ENCODE measurements at places on chromosomes 12 and 14.
A peak's percentile ranks its signal among the peaks of the same experiment; 100 is the strongest.

DNA sequence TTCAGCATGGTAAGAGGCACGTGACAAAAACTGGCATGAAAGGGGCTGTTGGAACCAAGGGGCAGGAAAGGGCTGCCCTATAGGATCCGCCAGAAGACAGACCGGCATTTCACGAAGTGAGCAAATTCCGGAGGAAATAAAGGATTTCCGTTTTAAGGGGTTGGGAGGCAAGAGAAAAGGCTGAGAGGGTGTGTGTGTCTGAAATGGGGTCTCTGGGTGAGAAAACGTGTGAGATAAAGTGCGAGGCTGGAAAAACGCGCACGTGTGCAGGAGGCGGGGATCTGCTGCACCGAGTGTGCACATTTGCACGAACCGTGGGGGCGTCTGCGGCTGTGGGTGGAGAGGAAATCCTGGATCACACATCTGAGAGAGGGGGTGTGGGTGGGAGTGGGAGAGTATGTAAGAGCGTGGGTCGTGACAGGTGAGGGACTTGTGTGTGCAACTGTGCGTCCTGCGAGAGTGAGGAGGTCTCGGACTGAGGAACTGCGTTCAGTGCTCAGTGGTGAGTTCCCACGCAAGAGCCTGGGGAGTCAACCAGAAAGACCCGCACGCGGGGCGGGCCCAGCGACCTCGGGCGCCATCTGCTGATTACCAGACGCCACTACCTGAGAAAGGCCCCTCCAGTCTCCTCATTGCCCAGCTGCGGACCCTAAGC lies 37.0 kb upstream of the P2RX7 start:
- DNase-seq: peak; percentile 81

- no peak for DNase-seq
These were observed 154.7 kb downstream of the DACT1 start for GRCh38 chr14:58792416-58792815.

DNA sequence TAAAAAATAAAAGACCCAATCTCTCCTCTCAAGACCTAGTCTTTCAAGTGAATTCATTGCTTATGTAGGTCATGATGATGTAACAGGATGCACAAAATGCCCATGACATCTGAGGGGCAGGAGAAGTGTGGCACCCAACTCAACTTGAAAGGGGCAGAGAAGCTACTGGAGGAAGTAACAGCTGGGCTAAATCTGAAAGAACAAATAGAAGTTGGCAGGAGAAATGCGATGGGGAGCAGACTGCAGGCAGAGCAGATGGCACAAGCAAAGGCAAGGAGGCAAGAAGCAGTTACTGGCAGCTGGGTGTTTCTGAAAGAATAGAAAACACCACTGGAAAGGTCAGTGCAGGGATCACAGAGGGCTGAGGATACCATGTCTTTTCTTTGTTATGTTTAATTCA lies 14.6 kb downstream of the SLC38A4 start:
- DNase-seq: no peak

- DNase-seq: no peak
These were observed 14.0 kb upstream of the RIPK3 start for GRCh38 chr14:24353559-24354481.

DNA sequence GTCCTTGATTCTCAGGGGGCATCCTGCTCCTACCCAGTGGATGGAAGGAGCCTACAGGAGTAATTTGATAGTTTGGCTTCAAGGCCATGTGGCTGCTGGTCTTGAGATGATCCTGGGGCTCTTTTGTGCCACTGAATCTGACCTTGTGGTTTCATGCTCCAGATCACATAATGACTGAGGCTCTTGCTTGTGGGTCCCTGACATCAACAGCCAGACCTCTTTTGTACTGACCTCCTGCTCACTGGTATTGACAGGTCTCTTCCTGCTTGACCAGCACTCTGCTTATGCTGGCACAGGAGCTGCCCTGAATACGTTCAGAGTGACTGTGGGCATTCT lies 23.2 kb upstream of the JPH4 start:
- no peak for DNase-seq

DNA sequence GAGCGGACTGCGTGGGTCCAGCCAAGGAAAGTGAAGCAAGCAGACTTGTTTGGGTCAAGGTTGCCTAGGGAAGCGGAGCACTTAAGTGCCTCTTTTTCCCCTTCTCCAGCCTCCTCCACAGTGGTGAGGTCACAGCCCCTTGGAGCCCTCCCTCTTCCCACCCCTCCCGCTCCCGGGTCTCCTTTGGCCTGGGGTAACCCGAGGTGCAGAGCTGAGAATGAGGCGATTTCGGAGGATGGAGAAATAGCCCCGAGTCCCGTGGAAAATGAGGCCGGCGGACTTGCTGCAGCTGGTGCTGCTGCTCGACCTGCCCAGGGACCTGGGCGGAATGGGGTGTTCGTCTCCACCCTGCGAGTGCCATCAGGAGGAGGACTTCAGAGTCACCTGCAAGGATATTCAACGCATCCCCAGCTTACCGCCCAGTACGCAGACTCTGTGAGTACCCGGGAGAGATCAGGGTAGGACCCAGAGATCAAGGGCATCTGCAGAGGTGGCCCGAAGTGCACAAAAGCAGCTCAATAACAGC lies at the start of gene TSHR:
TSHR (plus strand) TSS at position 206 of the 526 bp plus-strand sequence; CDS start at position 266, 60 bp downstream.
- DNase-seq: no peak

- DNase-seq: no peak
These were observed 326.1 kb downstream of the CACNA1C start for GRCh38 chr12:2378835-2379330.

GRCh38 chr14:64233531-64234190 lies 60.5 kb downstream of the ESR2 start:
- DNase-seq: peak; percentile 59

DNA sequence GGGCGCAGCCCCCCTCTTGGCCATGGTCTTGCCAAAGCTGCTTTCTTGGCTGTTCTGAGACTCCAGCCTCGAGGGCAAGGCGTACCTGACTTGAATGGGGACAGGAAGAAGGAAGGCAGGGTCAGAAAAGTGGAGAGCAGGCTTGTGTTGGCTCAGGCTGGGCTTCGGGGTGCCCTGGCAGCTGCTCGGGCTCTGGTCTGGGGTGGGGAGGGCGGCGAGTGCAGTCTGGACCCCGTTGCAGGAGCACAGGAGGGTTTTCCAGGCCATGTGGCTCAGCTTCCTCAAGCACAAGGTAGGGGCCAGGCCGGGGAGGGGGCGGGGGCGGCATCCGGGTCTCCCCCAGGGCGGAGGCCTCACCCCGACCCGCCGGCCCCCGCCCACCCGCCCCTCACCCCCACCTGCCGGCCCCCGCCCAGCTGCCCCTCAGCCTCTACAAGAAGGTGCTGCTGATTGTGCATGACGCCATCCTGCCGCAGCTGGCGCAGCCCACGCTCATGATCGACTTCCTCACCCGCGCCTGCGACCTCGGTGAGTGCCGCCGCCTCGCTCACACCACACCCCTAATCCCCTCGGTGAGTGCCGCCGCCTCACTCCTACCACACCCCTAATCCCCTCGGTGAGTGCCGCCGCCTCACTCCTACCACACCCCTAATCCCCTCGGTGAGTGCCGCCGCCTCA lies 4.2 kb downstream of the NOC4L start:
- no peak for DNase-seq

- no peak for DNase-seq
These were observed 12.4 kb downstream of the IL22 start for GRCh38 chr12:68240975-68241374.

DNA sequence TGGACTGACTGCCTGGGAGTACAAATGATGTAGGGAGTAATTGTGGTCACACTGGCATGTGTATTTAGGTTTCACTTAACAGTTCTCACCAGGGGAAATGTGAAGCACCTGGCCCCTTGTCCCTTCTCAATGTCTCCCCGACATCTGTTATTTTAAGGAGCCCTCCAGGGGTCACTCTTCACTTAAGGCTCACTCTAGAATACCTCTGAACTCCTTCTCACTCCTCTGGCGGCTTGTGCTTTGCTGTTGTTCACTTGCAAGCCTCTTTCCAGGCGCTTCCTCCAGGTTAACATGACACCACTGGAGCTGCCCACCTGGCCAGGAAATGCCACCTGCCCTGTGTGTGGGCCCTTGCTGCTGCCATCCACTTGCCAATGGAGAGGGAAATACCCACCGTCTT lies 56.5 kb upstream of the GZMB start:
- DNase-seq: peak; percentile 58

DNA sequence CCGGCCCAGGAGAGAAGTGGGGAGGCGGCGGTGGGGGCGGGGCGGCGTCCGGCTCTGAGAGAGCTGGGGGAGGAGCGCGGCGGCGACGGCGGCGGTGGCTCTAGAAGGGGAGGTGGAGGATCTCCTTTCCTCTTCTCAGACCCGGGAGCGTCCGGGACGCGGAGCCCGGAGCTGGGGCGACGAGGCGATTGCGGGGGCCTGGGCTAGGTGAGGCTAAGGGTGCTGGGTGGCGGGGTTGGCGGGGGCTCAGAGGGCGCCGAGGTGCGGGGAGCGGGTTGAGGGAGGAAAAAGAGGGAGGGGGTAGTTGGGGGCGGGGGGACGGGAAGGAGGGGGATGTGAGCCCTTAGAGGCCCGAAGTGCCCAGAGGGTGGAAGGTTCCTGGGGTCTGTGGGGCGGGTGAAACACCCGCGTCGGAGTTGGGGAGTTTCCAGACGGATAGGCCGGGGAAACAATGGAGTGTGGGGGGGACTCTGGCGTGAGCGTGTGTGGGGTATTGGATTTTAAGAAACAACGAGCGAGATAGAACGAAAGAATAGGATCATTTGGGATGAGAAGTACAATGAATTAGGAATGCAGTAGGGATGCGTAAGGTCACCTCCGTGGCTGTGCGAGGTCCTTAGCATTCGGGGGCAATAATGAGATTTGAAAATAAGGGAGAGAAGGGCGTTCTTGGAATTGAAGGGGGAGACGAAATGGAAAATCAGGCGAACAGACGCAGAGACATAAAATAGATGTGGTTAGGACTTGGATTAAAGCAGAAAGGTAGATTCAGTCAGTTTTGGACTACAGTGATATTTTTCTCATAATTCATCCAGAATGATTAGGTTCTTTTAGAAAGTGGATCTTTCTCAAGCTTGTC lies at the start of gene SPATS2:
SPATS2 (plus strand) TSS at position 82 of the 859 bp plus-strand sequence. CDS start 93,551 bp downstream, outside the sequence.
- no peak for DNase-seq
